ENCODE measurements at places on chromosomes 3 and 15.

- no peak for DNase-seq
Observed at GRCh38 chr3:11727207-11727606, 83.5 kb upstream of the VGLL4 start.

DNA sequence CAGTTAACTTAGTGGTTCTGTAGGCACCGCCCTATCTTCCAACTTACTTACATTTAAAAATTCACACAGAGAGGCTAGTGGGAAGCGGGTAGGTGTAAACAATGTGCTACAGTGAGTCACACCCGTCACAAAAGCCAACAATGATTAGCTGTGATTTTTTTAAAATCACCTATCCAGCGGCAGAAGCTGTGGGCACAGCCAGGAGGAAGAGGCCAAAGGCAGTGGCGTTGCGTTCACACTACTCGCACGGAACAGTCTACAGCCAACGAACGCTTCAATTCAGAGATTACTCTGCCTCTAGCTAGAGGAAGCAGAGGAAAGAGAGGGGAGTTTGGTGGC lies 2.5 kb upstream of the NLGN1 start:
- DNase-seq: no peak

- no peak for DNase-seq
Observed at GRCh38 chr3:49671291-49672288, 2.6 kb upstream of the APEH start.

GRCh38 chr3:277873-278272 lies 81.3 kb downstream of the CHL1 start:
- DNase-seq: no peak

- no peak for DNase-seq
Observed at GRCh38 chr15:57419335-57419734, 43.0 kb downstream of the CGNL1 start.

GRCh38 chr3:30401971-30402370 lies 204.4 kb upstream of the TGFBR2 start:
- DNase-seq: no peak

DNA sequence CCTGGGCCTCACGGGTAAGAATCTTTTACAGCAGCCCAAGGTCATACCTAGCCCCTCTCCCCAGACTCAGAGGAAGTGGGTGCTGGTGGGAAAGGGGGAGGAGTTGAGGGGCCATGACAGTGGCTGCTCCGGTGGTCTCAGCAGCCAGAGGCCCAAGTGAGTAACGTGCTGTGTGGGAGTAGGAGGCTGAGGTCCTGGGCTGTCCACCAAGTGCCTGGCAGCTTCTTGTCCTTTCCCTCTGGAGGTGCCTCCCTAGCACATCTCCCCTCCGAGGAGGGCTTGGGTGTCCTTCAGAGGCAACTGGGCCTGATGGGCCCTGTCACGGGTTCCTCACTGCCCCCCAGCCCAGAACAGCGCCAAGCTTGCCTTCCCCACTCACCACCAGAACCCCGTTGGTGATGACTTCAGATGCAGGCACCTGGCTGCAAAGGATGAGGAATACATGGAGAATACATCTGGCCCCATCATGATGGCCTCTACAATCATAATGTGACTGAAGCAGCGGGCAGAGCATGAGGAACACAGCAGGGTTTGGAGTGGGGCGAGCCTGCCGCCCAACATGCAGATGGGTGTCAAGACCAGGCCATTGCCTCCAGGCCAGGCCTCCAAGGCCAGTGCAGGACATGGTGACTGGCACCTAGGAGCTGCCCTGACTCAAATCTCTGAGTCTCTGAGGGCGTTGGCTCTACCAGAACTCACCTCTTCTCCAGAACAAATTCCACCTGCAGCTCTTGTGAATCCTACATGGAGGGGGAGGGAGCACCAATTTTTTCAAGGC lies 3.3 kb downstream of the PLA2G4F start:
- DNase-seq: no peak

DNA sequence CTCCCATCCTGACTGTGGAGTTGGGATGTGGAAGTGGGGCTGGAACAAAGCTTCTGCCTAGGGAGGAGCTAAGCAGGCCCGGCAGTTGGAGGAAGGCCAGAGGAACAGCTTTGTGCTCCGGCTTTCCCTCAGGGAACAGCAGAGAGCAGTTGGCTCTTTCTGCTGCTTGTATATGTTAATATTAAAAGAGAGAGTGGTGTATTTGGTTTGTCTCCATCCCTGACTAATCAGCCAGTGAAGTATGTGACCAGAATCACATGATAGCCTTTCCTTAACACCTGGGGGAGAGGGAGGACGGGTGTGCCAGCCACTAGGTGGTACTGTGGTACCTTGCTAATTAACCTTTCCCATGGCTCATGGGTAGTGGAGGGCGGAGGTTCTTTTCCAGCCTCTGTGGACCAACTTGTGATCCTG lies 10.0 kb downstream of the EIF2B5 start:
- no peak for DNase-seq

GRCh38 chr3:154690413-154690812 lies 260.4 kb upstream of the GPR149 start:
- no peak for DNase-seq

DNA sequence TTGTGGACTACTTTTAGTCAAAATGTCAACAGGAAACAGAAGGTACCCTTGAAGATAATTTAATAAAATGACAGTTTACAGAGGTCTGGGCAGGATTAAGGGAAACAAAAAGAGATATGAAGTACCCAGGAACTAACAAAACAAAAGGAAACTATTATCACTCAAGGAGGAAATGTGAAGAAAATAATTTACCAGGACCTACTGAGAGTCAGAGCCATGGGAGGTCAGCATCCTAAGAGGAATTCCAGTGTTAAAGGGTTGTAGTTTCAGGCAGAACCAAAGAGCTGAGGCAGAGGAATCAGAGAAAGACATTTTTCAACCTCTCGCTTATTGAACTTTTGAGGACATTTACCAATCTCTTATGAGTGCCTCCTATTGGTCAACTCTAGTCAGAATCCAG lies 408.9 kb upstream of the CBLB start:
- no peak for DNase-seq

- DNase-seq: no peak
Observed at GRCh38 chr3:154334973-154335420, 10.7 kb upstream of the DHX36 start.

- no peak for DNase-seq
Observed at GRCh38 chr3:65485826-65486469, 552.8 kb downstream of the MAGI1 start.

DNA sequence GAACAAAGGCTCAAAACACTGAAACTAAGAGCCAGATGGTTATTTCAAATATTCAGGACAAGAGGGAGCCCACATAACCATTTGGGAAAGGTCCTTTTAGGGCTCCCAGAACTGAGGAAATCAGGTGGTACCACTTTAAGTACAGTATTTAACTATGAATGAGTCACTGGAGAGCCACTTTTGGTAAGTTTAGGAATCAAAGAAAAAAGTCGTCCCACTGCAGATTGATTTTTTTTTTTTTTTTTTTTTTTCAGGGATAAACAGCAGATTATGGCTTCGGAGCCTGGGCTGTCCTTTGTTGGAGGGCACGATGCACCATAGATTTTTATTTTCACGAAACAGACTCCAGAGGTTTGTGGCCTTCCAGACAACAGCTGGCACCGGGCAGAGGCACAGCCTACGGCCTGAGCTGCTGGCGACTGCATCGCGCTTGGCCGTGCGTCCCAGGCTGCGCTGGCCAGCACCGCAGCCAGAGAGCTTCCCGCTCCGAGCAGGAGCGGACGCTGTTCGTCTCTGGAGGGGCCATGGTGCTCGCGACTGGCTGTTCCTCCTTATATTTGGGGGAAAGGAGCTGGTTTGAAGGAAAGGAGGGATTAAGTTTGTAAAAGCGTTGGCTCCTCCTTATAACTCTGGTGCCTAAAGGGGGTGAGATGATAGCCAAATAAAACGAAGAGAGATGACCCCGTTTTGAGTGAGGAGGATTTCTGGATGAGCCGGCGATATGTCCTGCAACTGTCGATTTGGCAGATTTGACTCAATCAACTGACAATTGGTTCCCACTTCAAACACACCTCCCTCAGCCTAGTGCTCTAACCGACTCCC lies 152.9 kb upstream of the GOLIM4 start:
- no peak for DNase-seq

DNA sequence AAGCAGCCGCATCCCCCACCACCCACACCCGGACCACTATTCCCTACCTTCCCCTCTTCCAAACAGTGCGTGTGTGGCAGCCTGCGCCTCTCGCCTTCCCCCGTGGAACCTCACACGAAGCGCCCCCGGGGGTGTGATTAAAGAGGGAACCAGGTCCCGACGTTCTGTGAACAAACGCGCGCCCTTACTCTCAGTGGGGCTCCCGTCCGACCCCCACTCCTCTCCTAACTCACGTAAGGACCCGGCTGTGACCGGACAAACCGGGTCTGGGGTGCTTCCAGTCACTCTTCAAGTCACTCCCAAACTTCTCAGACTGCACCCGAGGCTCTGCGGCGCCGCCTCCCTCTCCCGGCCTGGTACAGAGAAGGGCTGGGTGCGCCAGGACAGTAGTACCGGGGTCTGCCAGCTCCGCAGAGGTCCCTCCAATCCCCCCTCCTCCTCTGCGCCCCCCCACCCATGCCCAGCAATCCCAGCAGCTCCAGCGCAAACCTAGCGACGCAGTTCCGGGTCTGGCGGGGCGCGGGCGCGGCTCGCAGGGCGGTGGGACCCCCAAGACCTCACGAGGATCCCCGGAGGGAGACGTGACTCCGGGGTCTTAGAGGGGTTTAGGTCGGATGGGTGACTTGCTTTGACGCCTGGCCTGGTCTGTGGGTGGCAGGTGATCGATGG lies 574 bp downstream of the DUOXA1 start:
- no peak for DNase-seq

GRCh38 chr15:40252438-40253166 lies 13.7 kb downstream of the PAK6 start:
- DNase-seq: no peak

- DNase-seq: no peak
Observed at GRCh38 chr3:7205962-7206361, 345.0 kb downstream of the GRM7 start.
